ENCODE measurements at places on chromosomes 1 and 21.

- no peak for DNase-seq
Observed at GRCh38 chr1:30284226-30284625, 439.2 kb downstream of the MATN1 start.

GRCh38 chr21:34980423-34981115 is 68.5 kb downstream of the RUNX1 start:
- DNase-seq = no peak

GRCh38 chr1:86150553-86151055 is 6.0 kb downstream of the COL24A1 start:
- DNase-seq = no peak

GRCh38 chr1:228339059-228339704 is 67.5 kb downstream of the TRIM11 start:
- DNase-seq = no peak

DNA sequence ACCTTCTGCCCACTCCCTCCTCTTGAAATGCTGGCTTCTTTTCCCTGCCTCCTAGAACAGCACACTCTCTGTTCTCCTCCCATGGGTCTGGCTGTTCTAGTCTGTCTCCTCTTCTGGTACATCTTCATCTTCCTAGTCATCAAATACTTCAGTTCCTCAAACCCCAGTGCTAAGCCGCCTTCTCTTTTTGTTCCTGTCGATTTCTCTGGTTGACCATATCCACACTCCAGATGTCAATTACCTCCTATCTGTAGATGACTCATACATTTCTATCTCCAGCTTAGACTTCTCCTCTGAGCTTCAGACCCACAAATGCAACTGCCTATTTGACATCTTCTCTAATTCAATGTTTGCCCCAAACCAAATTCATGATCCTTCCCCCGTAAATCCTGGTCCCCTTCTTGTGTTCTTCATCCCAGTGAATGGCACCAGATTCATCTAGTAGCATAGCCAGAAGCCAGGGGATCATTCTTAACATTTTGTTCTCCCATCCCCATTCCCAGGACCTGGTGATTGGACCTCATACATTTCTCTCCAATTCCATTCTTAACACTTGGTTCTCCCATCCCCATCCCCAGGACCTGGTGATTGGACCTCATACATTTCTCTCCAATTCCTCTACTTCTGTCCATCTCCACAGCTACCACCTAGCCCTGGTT is 35.9 kb downstream of the USP24 start:
- no peak for DNase-seq

DNA sequence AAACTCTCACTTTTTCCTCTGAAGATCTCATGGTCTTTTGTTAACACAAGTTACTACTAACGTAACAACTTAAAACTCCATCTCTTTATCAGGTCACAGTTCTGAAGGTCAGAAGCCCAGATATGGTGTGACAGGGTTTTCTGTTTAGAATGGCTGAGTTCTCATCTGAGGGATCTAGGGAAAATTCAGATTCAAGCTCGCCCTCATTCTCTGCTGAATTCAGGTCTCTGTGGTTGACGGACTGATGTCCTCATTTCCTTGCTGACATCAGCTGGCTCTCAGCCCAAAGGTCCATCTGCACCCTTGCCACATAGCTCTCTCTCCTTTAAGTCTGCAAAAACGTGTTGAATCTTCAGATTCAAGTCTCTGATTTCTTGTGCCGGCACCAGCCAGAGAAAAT is 6.1 kb upstream of the NTPCR start:
- DNase-seq = no peak

GRCh38 chr1:109025694-109026093 is 16.2 kb downstream of the WDR47 start:
- DNase-seq = no peak

GRCh38 chr21:23026878-23027277 is 2028.7 kb downstream of the NCAM2 start:
- DNase-seq = no peak

- DNase-seq = no peak
Observed at GRCh38 chr1:156851779-156852417, 7.0 kb downstream of the INSRR start.

- no peak for DNase-seq
Observed at GRCh38 chr1:93988634-93989350, 79.6 kb upstream of the GCLM start.

GRCh38 chr1:232978091-232978634 is 27.8 kb downstream of the NTPCR start:
- no peak for DNase-seq

DNA sequence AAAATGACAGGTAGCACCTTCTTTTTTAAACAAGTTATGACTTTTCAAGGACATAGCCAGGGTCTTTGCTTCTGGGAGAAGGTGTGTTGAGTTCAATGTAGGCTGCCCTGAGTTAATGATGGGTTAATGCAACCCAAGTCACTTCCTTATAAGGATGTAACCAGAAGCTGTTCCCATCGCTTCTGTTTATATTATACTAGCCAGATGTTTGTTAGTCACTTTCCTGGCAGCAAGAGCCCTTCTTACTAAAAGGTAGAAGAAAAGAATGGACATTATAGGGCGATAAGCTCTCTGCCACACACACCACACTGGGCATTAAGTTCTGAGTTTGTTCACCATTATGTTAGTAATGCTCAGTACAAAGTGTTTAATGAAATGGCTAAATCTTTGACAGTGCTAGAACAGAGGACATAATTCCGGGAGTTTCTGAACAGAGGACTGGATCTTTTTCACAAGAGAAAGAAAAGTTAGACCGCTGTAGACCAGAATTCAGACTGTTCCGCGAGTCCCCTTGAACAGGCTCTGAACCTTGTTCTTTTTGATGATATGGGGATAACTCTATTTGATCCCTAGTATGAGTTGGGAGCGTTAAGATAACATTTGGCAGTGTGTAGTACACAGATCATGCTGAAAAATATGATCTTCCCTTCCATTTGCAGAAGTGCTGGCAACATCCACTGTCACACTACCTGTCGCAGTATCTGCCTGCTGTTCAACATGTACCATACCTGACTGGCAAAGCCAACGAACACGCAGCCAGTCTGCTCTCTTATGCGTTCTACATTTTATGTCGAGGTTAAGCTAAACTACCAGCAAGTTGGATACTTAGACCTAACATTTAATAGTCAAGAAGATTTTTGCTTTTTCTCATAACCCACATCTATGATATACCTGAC is 41.0 kb downstream of the DEGS1 start:
- no peak for DNase-seq

DNA sequence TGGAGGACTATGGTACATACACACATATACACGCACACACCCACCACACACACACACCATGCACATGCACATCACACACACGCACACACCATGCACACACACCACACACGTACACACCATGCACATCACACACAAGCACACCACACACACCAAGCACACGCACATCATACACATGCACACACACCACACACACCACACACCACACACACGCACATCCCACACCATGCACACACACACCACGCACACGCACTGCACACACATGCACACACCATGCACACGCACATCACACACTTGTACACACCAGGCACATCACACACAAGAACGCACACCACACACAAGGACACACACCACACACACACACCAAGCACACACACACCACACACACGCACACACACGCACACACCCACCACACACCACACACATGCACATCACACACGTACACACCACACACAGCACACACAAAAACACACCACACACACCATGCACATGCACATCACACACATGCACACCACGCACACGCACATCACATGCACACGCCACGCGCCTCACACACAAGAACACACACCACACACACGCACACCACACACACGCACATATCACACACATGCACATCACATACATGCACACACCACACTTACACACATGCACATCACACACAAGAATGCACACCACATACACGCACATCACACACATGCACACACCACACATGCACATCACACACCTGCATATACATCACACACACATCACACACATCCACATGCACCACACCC is 9.2 kb downstream of the PDE9A start:
- DNase-seq = no peak

- no peak for DNase-seq
Observed at GRCh38 chr1:212792396-212792908, 758 bp downstream of the TATDN3 start.

DNA sequence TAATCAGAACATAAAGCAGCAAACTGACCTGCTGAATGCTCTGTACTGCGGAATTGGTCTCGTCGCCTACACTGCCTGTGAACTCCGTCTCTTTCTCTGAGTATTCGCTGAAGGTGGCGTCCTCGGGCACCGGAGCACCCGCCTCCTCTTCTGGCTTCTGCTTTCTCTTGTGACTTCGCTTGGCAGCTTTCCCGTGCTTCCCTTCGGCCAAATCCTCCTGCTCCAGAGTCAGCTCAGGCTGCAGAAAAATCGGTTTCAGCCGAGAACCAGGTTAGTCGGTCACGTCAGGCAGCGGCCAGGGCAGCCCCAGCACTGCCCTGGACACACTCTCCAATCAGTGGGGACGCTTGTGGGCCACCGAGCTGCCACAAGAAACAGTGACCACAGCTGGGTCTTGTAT is 35.8 kb upstream of the RIPK4 start:
- DNase-seq = no peak

DNA sequence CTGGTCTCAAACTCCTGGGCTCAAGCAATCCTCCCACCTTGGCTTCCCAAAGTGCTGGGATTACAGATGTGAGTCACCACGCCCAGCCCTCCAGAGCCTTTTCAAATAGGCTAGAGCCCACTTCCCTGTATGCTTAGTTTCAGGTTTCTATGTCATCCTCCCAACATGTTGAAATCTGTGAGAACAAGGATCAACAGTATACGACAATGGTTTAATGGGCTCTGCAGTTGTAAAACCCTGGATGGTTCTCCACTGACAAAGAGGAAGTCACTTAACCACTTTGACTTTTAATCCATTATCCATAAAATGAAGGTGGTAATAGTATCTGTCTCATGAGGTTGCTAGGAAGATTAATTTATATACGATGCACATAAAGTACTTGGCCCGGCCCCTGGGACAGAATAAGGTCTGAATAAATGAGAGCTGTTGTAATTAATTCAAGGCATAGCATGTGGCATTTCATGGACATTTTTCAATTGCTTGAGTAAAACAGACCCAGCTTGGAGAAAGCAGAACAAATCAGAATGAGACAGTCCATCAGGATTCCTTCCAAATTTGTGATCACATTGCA is 113.9 kb upstream of the ZNF648 start:
- no peak for DNase-seq

DNA sequence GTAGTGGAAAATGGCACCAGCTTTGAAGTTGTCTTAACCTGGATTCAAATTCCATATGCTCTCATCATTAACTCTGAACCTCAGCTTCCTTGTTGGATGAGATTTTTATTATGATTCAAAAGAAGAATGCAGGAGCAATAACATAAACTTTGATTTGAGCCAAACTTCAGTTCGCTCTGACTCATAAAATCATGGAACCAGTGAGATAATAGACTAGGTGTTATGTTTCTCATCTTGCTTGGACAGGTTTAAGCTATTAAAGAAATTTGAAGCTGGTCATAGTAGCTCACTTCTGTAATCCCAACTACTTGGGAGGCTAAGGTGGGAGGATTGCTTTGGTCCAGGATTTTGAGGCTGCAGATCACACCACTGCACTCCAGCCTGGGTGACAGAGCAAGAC is 172.8 kb downstream of the CLEC20A start:
- DNase-seq = no peak

GRCh38 chr1:68273530-68273929 is 41.2 kb upstream of the WLS start:
- DNase-seq = no peak

GRCh38 chr1:58312971-58313563 is 233.5 kb downstream of the OMA1 start:
- no peak for DNase-seq

- DNase-seq = no peak
Observed at GRCh38 chr1:230905733-230906132, 37.4 kb upstream of the C1orf198 start.

DNA sequence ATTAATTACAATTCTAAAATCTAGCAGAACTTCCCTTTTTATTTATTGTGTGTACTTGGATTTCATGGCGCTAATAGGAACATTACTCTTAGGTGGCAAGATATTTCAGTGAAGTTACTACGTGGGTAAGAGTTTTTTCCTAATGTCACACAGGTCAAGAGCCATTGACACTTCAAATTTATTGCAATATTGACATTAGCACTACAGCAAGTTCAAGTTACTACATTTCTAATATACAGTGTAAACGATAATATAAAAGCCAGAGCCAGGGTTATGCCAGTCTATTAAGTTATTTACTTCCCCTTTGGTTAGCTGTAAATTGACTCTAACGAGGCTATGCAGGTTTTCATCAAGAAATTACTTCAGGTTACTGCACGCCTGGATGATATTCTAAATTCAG is 29.7 kb downstream of the CHODL start:
- DNase-seq = no peak

- no peak for DNase-seq
Observed at GRCh38 chr1:245411245-245412036, 256.7 kb downstream of the KIF26B start.

- DNase-seq = no peak
Observed at GRCh38 chr1:180926164-180926981, 13.7 kb downstream of the KIAA1614 start.

GRCh38 chr1:214439352-214440119 is 111.9 kb downstream of the PTPN14 start:
- DNase-seq = peak; percentile 36

DNA sequence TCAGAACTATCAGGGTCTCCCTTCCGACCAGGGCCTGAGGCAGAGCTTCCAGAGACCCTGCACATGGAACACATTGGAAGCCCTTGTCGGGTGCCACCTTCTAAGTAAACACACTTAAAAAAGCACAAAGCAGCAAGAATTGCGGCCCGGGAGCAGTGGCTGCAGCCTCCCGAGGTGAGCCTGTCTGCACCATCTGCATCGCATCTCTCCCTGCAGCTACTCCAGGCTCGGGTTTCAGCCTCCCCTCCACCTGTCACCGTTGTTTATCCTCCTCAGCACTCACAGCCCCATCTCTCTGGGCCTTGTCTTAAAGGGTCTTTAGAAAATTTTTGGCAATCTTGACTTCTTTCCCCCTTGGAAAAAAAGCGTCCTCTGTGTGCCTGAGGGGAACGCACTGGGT is 95.1 kb upstream of the ARHGEF16 start:
- no peak for DNase-seq

DNA sequence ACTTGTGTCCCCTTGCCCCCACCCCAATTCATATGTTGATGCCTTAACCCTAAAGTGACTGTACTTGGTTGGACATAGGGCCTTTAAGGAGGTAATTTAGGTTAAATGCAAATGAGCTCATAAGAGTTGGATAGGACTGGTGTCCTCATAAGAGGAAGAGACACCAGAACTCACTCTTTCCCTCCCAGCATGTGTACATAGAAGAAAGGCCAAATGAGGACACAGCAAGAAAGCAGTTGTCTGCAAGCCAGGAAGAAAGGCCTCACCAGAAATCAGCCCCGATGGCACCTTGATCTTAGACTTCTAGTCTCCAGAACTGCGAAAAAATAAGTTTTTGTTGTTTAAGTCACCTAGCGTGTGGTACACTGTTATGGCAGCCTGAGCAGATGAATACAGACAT is 45.5 kb downstream of the RAB3GAP2 start:
- DNase-seq = no peak

DNA sequence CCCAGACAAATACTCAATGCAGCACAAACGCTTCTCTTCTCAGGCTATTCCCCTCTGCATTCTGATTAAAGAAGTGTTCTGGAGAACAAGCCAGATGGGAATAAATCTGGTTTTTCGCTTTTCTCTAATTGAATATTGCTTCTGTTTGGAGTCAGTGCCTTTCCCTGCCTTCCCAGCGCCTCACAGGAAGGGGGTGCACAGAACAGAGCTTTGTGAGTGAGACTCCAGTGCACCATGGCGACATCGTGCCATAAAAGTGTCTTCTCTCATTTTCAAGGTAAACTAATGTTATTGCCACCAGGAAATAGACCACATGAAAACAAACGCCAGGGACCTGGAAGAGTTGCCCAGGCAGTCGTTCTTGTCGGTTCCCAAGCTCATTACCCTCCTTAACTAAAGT is 43.6 kb upstream of the SLC45A1 start:
- no peak for DNase-seq

Data from stimulated activated CD4-positive, alpha-beta T cell treated with anti-CD3 and anti-CD28 coated beads, Interleukin-4, amount 100 ng/mL, for 24 hours (primary cell).